ENCODE measurements at places on chromosomes 3 and 15.

DNA sequence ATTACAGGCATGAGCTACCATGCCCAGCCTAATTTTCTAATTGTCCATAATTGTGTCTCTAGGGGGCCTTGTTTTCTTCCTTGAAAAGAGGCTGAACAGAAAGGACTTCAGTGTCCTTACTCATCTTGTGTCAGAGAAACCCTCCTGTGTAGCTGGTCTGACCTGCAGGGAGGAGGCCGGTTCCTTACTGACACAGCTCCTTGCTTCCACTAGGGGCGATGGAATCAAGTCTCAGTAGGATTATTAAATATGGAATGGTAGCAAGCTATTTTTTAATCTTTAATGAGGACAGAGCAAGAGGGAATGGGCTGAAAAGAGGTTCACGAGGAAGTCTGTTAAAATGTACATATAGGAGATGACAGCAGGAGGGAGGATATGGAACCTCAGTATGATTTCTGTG, 8.6 kb downstream of the LPCAT4 start:
- no peak for DNase-seq

GRCh38 chr3:51384055-51384725, 901 bp upstream of the MANF start:
- no peak for DNase-seq

DNA sequence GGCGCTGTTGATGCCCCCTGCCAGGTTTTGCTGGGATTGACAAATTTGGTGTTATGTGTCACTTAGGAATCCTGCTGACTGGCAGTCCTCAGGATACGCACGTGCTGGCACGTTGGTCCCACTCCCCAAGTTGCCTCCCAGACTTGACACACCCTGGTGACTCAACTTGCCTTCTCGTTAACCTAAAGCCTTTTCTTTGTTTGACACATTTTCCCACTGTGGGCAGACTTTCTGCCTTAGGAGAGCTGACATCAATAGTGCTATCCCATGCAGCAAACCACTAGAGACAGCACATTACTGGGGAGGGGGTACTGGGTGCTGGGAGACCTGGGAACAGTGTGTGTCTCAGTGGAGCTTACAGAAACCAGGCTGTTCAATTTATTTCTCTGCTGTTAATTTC, 104.3 kb downstream of the OXNAD1 start:
- no peak for DNase-seq

GRCh38 chr3:191873736-191874135, 412.8 kb downstream of the PYDC2 start:
- DNase-seq, result no peak

DNA sequence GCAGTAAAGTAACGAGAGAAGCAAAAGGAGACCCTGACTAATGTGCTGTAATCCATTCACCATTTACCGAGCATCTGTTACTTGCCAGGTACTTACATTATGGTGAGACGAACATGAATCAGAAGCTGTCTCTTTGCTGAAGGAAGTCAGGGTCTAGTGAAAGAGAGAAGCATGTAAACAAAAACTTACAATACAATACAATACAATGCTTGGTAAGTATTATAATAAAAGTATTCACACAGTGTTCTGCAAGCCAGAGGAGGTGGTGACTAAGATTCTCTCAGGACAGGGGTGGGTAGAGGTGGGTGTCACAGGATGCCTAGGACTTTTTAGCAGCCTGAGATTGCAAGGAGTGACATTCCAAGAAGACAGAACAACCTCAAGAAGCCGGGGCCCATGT, 50.2 kb upstream of the MGA start:
- DNase-seq, result no peak

DNA sequence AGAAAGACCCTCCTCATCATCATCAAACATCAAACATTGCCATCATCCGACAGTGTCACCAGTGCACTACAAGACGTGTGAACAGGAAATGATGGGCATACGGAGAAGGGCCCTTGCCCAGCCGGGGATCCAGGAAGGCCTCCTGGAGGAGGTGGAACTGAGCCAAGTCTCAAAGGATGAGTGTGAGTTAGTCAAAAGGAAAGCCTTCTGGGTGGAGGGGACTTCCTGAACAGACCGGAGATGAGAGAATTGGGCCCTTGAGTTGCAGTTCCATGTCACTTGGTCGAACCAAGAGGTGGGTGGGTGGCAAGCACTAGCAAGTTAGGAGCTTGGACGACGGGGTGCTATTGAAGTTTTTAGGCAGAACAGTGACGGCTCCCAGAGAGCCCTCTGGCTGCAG, 8.5 kb downstream of the SEMA4B start:
- no peak for DNase-seq

All from activated naive CD4-positive, alpha-beta T cell treated with Interleukin-2 at 50 U/mL for 16 hours (primary cell).